Ovary (tissue), 10 donors: ENCODE measurements at places on chromosomes 12 and 14.

- no peak for DNase-seq
These were observed 140.3 kb upstream of the AEBP2 start for GRCh38 chr12:19298836-19299605.

DNA sequence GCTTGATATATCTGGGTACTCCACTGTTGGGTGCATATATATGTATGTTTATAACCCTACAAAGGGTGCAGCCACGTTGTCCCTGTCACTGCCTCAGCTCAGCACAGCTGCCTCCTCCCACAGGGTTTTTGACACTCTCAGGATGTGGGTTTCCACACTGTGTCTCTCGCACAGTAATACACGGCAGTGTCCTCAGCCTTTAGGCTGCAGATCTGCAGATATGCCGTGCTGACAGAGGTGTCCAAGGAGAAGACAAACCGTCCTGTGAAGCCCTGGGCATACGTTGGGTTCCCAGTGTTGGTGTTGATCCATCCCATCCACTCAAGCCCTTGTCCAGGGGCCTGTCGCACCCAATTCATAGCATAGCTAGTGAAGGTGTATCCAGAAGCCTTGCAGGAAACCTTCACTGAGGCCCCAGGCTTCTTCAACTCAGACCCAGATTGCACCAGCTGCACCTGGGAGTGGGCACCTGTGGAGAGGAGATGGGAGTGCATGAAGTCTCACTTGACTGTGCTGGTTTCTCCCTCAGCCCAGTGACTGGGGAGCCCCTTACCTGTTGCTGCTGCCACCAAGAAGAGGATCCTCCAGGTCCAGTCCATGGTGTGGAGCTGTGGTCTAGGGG is 498.7 kb downstream of the TMEM121 start:
- no peak for DNase-seq

GRCh38 chr14:52153939-52154338 is 85.1 kb upstream of the NID2 start:
- no peak for DNase-seq

DNA sequence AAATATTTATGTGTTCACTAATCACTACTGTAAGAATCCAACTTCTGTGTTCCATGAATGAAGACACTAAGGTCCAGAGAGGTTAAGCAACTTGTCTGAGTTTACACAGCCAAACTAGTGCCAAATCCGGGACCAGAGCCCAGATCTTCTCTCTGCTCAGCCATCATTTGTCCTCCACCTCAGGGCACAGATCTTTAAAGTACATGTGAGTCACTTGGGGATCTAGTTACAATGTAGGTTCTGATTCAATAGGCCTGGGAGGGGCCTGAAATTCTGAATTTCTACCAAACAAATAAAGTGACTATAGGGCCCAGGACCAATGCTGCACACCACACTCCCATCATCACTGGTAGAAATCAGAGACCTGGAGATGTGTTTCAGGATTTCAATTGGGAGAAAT is 162.9 kb downstream of the GXYLT1 start:
- DNase-seq: no peak
